ENCODE measurements at places on chromosomes 16 and 17.

GRCh38 chr16:88943131-88943664 is 33.8 kb downstream of the CBFA2T3 start:
- DNase-seq: no peak

DNA sequence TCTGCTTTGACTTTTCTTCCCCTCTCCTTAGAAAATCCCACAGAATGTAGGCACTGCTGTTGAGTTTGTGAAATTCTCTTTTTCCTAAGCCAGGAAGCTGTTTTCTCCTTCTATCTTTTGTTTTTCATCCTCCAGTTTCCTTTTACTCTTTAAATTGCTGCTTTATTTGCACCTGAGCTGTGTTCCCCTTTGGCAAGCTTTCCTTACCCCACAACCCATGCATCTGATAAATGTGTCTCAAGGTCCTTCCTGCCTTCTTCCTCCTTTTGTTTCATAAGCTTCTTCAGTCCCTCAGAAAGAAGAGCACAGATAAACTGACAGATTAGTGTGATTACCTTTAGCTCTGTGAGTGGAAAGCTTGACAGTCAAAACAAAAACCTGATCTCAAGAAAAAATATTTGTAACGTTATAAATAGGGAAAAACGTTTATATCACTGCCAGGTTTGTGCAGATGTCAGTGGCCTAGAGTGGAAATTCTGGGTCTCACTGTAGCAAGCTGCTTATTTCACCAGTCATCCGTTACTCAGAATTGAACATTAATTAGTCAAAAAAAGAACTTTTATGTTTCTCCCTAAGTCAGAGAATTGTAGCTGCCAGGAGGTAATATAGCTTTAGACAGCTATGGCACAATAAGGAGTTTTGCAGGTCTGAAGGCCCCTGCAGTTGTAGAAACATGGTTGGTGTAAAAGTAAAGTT is 23.6 kb downstream of the GSDMB start:
- no peak for DNase-seq

GRCh38 chr16:59039066-59039720 is 305.1 kb upstream of the GOT2 start:
- peak; percentile 15 for DNase-seq

DNA sequence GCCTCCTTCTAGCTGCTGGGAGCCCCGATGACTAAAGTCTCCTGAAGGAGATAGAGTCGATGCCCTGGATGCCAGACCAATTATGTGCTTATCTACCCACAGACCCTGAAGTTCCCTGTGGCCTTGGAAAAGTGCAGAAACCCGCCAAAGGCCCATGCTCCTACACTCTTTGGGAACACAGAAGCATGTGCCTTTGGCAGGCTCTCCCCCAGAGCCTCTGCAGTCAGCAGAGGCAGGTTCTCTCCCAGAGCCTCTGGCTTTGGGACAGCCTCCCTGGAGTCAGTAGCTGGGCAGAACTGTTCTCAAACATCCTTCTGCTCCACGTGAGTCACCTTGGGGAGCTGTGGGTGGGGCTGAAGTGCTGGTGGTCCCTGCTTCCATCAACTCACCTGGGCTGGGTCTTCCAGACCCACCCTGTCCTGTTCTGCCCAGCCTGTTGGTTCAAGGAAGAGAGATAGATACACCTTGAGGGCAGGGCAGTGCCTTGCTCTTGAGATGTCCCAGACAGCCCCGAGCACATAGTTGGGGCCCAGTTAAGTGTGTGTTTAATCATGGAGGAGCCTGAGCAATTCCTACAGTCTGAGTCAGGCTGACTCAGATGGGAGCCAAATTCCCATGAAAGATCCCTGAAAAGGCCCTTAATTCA is 3.2 kb upstream of the CDK5RAP3 start:
- no peak for DNase-seq

GRCh38 chr17:60602385-60602742 is 2.4 kb downstream of the PPM1D start:
- DNase-seq: no peak

DNA sequence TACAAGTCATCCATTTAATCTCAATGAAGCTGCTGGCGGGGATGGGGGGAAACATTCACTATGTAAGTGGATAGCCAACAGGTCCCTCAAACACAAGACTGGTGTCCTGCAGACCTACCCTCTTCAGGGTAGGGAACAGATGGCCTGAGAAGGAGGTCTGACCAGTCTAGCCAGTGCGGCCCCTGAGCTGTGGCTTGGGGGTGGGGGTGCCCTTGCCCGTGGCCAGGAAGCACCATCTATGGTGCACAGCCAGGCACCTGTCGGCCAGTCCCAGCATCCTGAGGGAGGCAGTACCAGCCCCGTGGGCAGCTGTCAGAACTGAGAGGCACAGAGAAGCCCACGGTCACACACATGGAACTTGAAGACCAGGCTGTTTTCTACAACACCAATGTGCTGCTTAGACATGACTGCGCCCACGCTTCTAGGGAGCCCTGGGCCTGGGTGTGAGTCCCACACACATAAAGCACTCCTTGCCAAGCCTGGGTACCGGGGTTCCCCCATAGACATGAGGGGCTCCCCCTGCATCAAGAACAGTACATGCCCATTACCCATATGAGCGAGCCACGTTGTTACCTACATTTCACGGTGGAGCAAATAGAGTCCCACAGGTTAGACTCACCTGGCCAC is 40.9 kb downstream of the RMI2 start:
- no peak for DNase-seq

- no peak for DNase-seq
Observed at GRCh38 chr17:60563743-60564142, 36.2 kb upstream of the PPM1D start.

DNA sequence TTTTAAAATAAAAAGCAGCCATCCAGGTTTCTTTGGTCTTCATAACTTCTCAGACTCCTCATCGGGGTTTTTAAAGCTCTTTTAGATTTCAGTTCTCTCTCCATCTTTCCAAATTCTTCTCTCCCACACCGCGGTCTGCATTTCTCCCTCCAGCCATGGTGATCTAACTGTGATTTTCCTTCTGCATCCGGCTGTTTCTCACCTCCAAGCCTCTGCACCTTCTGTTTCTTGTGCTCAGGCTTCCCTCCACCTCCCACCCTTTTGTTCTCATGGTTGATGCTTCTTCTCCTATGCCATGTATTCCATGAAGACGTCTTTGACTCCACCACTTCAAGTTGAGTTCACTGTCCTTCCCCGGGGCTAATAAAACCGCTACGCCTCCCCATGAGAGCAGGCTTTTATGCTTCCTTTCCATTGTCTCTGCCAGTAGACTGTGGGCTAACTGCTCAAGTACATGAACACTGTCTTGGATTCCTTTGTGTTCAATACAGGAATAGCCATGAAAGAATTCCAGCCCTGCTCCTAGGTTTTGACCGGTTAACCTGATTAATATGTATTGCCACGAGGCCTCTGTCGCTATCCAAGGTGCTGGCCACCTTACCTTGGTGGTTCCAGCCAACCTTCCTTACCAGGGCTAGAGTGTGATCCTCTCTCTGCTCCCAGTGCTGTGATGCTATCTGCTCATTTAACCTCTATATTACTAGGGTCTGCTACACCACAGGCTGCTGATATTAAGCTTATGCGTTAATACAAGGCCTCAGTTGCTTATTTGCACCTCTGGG is 625.1 kb downstream of the HS3ST4 start:
- peak; percentile 19 for DNase-seq

GRCh38 chr16:86960266-86960665 is 356.9 kb downstream of the C16orf95 start:
- no peak for DNase-seq

- no peak for DNase-seq
Observed at GRCh38 chr16:48000622-48001021, 155.2 kb downstream of the ABCC12 start.

- DNase-seq: no peak
Observed at GRCh38 chr16:24815021-24815420, 30.7 kb upstream of the SLC5A11 start.

GRCh38 chr17:1787301-1787902 is 25.5 kb downstream of the SERPINF1 start:
- no peak for DNase-seq

DNA sequence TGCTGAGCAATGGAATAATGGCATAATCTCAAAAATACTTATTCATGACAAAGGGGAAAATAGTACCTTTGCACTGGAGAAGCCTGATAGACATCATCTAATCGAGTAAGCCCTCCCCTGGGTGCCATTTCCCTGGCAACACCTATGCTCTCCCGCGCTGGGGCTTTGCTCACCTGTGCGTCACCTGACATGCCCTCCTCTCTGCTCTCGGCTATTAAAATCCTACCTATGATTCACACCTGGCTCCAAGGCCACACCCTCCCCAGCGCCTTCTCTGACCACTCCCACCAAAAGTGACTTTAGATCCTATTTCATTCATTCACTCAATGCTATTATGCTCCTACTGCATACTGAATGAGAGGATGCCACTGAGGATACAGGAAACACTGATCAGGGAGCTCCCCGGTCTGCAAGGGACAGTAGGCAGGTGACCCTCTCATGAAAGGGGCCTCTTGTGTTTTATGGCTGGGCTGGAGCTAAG is 83.9 kb downstream of the NT5M start:
- DNase-seq: no peak

DNA sequence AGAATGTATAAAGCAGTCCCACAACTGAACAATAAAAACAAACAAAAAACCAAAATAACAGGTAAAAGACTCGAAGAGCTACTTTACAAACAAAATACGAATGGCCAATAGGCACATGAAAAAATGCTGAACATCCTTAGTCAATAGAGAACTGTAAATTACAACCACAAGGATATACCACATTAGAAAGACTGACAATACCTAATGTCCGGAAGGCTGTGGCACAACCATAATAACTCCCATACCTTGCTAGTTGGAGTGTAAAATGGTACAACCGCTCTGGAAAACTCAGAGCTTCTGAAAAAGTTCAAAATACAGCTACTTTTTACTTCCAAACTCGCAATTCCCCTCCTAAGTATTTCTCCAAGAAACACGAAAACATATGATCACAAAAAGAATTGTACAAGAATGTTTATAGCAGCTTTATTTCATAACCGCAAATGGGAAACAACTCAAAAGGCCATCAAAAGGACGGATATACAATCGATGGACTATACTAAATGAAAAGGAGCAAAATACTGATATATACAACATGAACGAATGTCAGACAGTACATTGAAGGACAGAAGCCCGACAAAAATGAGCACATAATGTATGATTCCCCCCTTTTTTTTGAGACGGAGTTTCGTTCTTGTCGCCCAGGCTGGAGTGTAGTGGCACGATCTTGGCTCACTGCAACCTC is 2.3 kb downstream of the TP53 start:
- no peak for DNase-seq

DNA sequence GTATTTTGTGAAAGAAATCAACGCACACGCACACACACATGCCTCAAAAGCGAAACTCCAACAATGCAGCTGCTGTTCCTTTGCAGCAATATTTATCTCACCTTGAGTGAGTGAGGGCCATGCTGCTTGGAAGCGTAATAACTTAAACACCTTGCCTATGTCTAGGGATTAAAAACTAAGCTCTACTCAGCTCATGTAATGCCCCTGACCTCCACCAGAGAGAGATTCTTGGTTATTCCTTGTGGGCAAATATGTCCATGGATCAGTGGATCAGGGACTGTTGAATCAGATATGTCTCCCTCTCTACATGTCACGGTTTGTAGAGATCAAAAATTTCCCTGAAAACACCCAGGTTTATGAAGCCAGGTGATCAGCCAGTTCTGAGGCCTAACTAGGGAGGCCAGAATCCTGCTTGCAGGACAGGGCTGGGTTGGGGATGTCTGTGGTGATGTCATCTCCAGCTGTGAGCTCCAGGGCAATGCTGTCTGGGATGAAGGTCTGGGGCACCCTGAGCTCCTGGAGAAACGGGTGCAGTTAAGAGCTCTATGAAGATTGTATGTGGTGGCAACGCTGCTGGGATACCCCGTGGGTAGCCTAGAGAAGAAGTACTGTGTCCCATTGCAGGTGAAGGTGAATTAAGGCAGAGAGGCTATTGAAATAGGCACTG is 149.4 kb downstream of the KCNJ12 start:
- no peak for DNase-seq

DNA sequence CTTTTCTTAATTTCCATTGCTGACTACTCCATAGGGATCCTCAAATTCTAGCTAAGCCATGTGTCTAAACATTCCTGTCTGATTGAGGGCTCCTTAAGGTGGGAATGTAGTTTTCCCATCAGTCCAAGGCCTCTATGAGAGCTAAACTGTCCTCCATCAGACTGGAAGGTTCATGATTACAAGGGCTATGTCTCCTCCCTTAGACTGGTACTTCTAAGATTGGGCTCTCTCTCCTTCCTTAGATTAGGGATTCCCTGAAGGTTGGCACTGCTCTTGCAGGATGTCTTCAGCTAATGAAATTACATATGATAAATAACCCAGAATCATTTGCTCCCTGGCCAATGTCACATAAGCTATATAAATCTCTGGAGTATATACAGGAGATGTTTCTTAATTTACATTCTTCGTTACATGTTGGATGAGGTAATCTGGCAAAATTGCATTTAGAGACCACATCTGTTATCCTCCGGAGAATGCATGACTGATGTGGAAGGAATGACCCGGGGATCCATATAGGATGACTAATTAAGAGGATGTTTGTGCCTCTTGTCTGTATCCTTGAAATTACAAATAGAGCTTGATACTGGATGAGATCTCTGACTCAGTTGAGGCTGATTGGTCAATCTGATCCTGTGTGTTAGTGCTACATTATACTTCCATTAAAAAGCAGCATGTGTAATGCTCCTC is 14.2 kb downstream of the B4GALNT2 start:
- no peak for DNase-seq

- peak; percentile 62 for DNase-seq
Observed at GRCh38 chr17:81295031-81295675, at the start of gene SLC38A10. Gene SLC38A10, minus strand, starts transcription at chr17:81295307. Its CDS starts 386 bp downstream, at chr17:81294921.

- no peak for DNase-seq
Observed at GRCh38 chr17:81898029-81898866, 3.8 kb upstream of the NPB start.

All from hippocampal formation (tissue), 2 donors.